Heart left ventricle (tissue), 16 donors: ENCODE measurements at places on chromosomes 1 and 21. TPM values are rescaled to one million over a fixed set of nuclear protein-coding genes. Genes with fewer than 3 reads are reported as not detected.
A peak's percentile ranks its signal among the peaks of the same experiment; 100 is the strongest.

The COL11A1 gene
- not detected for polyA plus RNA-seq

DNA sequence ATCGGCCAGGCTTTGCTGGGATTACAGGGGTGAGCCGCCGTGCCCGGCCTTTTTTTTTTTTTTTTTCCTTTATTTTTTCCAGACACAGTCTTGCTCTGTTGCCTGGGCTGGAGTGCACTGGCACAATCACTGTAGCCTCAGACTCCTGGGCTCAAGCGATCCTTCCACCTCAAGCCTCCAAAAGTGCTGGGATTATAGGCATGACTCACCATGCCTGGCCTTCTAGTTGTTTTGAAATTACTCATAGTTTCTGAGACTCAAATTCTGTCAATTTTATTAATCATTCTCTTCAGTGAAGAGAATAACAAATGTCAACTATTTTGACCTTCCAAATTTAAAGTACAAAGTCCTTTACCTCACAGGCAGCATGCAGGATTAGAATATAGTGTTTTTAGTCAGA, 374.5 kb downstream of the PLA2G4A start:
- H3K27ac ChIP-seq, result no peak overlapping the region
- no peak overlapping the region for H3K4me3 ChIP-seq
- H3K27me3 ChIP-seq, result no peaks in the 10 kb centered on the region
- no peak for DNase-seq

GRCh38 chr1:198909973-198910372, 271.1 kb downstream of the PTPRC start:
- DNase-seq, result no peak
- H3K36me3 ChIP-seq, result no peaks in the 10 kb centered on the region
- H3K27ac ChIP-seq, result no peak overlapping the region
- H3K4me1 ChIP-seq, result peaks cover 2% of the 10 kb centered on the region
- H3K27me3 ChIP-seq, result no peaks in the 10 kb centered on the region

GRCh38 chr1:184507604-184508280, 120.9 kb downstream of the C1orf21 start:
- H3K4me3 ChIP-seq, result no peak overlapping the region
- H3K27me3 ChIP-seq, result no peaks in the 10 kb centered on the region

DNA sequence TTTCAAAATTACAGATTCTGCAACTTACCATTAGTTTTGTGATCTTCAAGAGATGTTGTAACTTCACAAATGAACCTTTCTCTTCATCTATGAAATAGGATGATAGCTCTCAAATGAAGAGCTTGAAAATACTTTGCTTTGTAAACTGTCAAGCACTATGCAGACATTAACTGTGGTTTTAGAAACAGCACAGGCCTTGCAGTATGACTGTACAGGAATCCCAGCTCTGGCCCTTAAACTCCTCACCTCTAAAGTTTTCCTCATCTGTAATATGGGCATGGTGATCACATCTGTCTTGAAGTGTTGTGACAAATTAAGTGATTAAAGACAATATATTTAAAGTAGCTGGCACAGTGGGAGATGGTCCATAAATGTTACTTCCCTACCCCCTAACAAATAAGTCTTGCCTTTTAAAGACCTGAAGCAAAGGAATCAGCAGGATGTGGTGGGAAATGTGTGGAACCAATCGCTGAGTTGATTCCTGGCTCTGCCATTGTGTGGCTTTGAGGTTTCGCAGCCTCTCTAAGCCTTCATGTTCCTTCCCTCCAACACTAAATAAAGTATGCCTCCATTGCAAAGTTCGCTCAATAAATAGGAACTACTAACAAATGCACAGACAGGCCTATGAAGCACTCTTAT, 5.5 kb upstream of the PTP4A2 start:
- peak overlapping the region; percentile 56 for H3K4me3 ChIP-seq
- H3K27me3 ChIP-seq, result no peaks in the 10 kb centered on the region
- H3K27ac ChIP-seq, result peak overlapping the region; percentile 94

DNA sequence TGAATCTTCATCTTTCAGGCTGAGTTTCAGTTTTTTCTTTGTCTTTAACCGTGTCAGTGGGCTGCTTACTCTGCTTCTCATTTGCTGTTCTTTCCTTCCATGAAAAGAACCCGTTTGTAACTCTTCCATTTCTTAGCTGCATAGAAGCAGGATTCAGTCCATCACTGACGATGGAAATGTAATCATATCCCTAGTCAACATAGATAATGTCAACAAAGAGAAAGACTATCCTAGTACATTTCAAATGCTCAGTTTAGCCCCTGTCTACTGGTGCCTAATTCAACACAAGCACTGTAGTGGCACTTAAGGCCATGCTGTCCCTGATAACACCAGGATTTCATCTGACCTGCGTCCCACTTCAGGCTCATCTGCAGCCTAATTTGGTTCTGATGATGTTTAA, 376 bp downstream of the GBP1 start:
- DNase-seq, result no peak
- peak overlapping the region; percentile 73 for H3K4me3 ChIP-seq
- H3K36me3 ChIP-seq, result peaks cover 11% of the 10 kb centered on the region
- H3K27me3 ChIP-seq, result no peaks in the 10 kb centered on the region

GRCh38 chr1:145845144-145845513, 301 bp upstream of the NUDT17 start:
- DNase-seq, result no peak
- H3K4me3 ChIP-seq, result peak overlapping the region; percentile 9
- peaks cover 17% of the 10 kb centered on the region for H3K36me3 ChIP-seq
- H3K27ac ChIP-seq, result peak overlapping the region; percentile 79
- H3K4me1 ChIP-seq, result peaks cover 17% of the 10 kb centered on the region

The BCAN gene
- polyA plus RNA-seq, result 0.15 TPM

- peaks cover 14% of the 10 kb centered on the region for H3K27me3 ChIP-seq
- H3K4me1 ChIP-seq, result no peaks in the 10 kb centered on the region
- no peaks in the 10 kb centered on the region for H3K36me3 ChIP-seq
Observed at GRCh38 chr1:14894811-14895560, 258.6 kb upstream of the TMEM51 start.

GRCh38 chr1:51331206-51332100, 1.1 kb upstream of the TTC39A start:
- no peaks in the 10 kb centered on the region for H3K36me3 ChIP-seq
- DNase-seq, result no peak
- peak overlapping the region; percentile 69 for H3K4me3 ChIP-seq
- H3K4me1 ChIP-seq, result peaks cover 5% of the 10 kb centered on the region
- peak overlapping the region; percentile 76 for H3K27ac ChIP-seq

DNA sequence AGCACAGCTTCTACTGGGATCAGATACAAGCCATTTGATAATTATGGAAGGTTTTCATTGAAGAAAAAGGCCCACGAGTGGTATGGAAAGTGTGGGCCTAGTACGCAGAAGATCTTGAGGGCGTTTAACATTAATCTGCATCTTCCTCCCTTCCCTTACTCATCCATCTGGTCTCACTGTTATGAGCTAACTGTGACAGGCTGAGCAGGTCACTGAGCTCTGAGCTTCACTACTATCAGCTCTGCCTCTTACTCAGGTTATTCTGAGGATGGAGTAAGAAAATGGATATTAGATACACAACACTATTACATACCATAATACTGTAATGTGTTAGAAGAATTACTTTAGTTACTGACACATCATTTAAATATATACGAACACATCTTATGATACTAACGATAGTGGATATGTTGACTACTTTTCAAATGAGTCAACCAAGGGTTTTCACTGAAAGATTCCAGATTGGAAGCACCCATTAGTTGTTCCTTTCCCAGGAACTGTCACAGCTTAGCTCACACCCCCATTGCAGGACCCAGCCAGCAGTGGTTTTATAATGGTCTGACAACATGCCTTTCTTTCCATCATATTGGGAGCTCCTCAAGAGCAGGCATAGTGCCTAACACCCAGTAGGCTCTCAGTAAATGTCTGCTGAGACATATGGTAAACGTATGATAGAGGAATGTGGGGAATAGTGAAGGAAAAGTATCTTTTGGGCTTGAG, 97.8 kb upstream of the C8B start:
- no peak overlapping the region for H3K27ac ChIP-seq
- no peaks in the 10 kb centered on the region for H3K36me3 ChIP-seq
- DNase-seq, result no peak
- H3K4me3 ChIP-seq, result no peak overlapping the region
- no peaks in the 10 kb centered on the region for H3K4me1 ChIP-seq
- no peaks in the 10 kb centered on the region for H3K27me3 ChIP-seq

GRCh38 chr1:24878045-24878444, 52.0 kb downstream of the RUNX3 start:
- H3K27ac ChIP-seq, result no peak overlapping the region
- H3K36me3 ChIP-seq, result no peaks in the 10 kb centered on the region
- H3K27me3 ChIP-seq, result no peaks in the 10 kb centered on the region
- no peaks in the 10 kb centered on the region for H3K4me1 ChIP-seq
- no peak overlapping the region for H3K4me3 ChIP-seq
